ENCODE measurements at places on chromosomes 1 and 21. TPM values are rescaled to one million over a fixed set of nuclear protein-coding genes. Genes with fewer than 3 reads are reported as not detected.

CNIH3 gene
- total RNA-seq = 1.5 TPM

ATP6V1G3 gene
- not detected for total RNA-seq

MAN1C1 gene
- total RNA-seq = 0.88 TPM

DHX9 gene
- total RNA-seq = 247 TPM

ADAM30 gene
- not detected for total RNA-seq

ADAMTS1 gene
- 24.4 TPM for total RNA-seq

GJB5 gene
- total RNA-seq = not detected

OR2L5 gene
- total RNA-seq = not detected

MCOLN2 gene
- 35.5 TPM for total RNA-seq

DNA sequence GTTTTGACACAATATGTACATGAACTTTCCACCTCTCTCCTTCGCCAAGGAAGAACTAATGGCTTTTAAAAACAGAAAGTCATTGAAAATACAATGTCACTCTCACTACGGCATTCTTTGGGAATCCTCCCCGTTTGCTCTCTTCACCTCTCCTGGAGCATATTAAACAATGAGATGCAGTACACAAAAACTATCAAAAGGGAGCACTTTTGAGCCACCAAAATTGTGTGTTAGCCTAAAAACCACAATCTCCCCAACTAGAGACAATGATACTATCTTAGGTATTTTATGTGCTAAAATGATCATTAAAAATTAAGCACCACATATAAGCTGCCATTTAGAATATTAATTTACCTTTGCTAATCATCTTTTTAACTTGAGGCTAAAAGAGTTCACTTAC lies 425.5 kb downstream of the KCTD3 start:
- no peak for DNase-seq

GRCh38 chr1:54274881-54275280 lies 74.9 kb downstream of the MRPL37 start:
- no peak for DNase-seq

- no peak for DNase-seq
Observed at GRCh38 chr1:78176448-78176847, 130.7 kb downstream of the GIPC2 start.

DNA sequence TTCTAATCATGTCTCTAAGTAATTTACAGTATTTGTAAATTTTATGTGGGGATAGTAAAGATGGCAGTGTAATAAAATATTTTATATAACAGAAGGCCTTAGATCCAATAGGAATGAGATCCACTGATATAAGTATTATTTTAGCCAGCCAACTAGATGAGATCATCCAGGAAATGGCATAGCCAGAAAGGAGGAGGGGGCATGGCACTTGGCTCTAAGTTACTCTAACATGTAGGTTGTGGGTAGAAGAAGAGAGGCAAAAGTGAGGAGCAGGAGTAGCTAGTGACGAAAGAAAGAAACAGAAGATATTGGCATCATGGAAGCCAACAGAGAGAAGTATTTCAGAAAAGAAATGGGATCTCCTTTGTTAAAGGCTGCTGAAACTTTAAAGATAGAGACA lies 426.1 kb downstream of the PTPRC start:
- no peak for DNase-seq

DNA sequence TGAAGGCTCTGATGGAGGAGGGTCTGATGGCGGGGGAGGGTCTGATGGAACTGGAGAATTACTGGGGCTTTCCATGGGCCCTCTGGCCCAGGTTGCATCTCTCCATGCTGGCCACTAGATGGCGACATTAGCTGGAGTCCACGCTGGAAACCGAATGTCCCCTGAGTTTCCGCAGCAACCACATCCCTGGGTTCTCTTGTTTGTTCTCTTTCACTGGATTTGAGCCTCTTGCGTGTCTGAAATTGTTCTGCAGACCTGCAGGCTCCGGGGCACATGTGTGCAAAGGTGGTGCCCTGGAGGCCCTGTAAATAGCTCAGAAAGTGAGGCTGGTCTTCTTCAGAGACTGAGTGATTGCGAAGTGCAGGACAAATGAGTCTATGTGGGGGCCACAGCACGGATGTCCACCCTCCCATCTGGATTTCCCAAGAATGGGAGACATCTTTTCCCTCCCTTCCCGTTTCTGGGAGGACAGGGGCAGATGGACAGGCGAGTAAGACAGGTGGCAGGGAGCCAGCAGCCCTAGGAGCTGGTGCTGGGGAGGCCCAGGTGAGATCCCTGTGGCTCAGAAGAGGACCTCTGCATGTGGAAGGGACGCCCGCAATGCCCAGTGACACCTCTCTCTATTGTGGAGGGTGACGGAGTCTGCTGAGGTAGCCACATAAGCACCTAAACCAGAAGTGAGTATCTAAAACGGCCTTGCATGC lies 73.2 kb upstream of the ABCG1 start:
- DNase-seq = peak; percentile 71

GRCh38 chr1:32900956-32901822 lies at the start of gene TMEM54:
Gene TMEM54, minus strand, starts transcription at chr1:32901389. Its CDS starts 151 bp downstream, at chr1:32901238.
- no peak for DNase-seq

GRCh38 chr1:32798191-32798590 lies 19.0 kb downstream of the YARS1 start:
- no peak for DNase-seq

GRCh38 chr1:29967261-29967660 lies 730.9 kb downstream of the PTPRU start:
- DNase-seq = no peak

DNA sequence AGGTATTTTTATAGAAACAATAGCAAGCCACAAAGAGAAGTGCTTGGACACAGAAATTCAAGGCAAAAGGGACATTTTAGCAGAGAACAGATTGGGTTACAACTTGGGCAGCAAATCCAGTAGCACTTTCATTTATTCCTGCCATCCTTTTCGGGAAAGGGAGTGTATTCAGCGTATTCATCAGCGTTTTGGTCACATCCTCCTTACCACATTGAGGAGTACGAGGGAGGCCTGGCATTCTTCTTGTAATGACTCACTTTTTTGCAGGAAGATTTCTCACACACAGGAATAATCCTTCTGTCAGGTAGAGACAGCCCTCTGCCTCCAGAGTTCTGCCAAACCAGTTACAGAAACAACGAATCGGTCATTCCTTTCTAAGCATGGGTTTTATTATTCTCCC lies 18.1 kb upstream of the FAM78B start:
- DNase-seq = no peak

- DNase-seq = no peak
Observed at GRCh38 chr1:31739346-31739745, 24.8 kb downstream of the ADGRB2 start.

DNA sequence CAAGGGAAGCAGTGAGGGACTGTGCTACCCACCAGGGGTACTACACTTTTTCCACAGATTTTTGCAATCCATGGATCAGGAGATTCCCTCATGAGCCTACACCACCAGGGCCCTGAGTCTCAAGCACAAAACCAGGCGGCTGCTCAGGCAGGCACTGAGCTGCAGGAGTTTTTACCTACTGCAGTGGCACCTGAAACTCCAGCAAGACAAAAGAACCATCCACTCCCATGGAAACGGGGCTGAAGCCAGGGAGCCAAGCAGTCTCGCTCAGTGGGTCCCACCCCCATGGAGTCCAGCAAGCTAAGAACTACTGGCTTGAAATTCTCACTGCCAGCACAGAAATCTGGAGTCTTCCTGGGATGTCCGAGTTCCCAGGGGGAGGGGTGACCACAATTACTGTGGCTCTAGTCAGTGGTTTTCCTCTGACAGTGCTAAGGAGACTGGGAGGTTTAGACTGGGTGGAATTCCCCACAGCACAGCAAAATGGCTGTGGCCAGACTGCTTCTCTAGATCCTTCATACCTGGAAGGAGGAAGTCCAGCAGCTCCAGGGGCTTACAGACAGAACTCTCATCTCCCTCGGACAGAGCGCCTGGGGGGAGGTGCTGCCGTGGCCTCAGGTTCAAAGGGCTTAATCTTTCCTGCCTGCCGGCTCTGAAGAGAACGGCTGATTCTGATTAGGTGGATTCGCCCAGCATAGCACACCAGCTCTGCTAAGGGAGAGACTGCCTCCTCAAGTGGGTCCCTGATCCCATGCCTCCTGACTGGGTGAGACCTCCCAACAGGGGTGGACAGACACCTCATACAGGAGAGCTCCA lies 437.8 kb downstream of the LTN1 start:
- no peak for DNase-seq

GRCh38 chr1:180917306-180918065 lies 4.8 kb downstream of the KIAA1614 start:
- peak; percentile 52 for DNase-seq

- DNase-seq = no peak
Observed at GRCh38 chr1:209876078-209876800, 48.5 kb downstream of the UTP25 start.

DNA sequence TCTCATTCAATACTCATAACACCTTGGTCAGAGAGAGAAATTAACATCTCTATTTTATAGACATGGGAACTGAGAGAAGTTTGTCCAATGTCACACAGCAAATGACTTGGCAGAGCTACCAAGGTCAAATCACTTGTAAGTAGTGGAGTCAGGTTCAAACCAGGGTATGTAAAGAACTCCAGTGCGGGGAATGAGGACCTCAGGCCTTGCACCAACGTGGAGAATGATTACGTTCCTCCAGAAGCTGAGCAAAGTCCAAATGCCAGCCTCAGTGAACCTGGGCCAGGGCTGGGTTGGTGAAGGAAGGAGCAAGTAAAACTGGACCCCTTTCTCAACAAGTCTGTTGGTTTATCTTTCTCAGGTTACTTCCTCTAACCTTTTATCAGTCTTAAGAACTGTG lies 1.8 kb upstream of the CSF1 start:
- no peak for DNase-seq

DNA sequence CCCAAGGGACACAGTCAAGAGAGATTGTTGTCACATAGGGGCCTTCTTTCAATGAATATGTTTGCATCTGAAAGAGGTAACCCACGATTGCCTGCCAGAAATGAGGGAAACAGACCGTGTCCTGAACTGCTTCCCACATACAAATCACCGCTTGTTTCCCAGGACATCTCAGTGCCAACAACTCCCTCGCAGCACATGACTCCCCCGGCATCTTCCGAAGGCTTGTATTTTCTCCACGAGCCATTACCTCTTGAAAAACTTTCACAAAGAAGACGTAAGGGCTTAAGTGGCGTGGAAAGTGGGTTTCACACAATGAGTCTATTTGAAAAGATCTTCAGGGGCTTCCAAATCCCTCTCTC lies 31.6 kb upstream of the PDE9A start:
- DNase-seq = no peak

GRCh38 chr1:216434232-216434631 lies 11.0 kb upstream of the USH2A start:
- no peak for DNase-seq

- DNase-seq = no peak
Observed at GRCh38 chr1:168112673-168113305, 23.9 kb downstream of the GPR161 start.

- no peak for DNase-seq
Observed at GRCh38 chr1:42745851-42746250, 5.8 kb upstream of the CLDN19 start.

DNA sequence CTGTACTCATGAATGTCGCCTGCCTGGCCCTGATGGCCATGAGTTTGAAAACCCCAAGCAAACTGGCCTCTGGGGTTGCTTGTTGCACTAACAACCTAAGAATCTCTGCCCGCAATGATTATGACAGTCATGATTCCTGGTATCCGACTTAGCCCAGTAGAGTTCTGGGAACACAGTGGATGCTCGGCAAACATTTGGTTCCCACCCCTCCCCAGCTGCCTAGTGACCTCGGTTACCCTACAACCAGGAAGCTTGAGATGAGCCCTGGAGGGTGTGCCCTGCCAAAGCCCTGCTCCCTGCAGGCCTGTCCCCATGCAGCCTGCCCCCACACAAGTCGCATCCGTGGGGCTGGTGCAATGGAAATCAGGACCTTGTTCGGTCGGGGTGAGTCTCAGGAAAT lies 76.0 kb upstream of the ZBTB40 start:
- DNase-seq = no peak

DNA sequence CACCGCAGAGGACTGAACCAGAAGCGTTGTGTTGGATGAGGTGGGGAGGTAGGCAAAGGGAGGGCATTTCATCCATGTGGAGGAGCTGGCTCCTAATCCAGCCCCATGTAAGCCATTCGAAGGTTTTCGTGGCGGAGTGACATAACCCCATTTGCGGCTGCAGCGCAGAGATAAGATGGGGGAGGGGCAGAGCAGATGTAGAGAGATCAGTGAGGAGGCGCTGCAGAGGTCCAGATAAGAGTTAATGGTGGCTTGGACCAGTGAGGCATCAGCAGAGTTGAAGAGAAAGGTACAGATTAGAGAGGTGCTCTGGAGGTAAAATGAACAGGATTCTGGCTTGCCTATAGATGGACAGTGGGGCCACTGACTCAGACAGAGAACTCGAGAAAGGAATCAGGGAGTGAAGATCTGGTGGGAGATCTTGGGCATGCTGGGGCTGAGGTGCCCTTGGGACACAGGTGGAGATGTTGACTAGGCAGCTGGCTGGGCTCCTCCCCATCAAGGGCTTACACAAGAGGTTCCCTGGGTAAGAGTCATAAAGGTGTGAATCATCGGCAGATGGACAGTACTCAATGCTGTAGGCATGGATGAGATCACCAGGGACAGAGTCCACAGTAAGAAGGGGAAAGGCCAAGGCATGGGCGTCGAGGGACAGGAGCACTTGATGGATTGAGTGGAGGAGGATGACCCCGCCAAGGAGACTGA lies 7.8 kb upstream of the PTPRF start:
- peak; percentile 13 for DNase-seq

GRCh38 chr1:169326956-169327268 lies 40.7 kb downstream of the NME7 start:
- no peak for DNase-seq

- peak; percentile 16 for DNase-seq
Observed at GRCh38 chr1:228367798-228368791, 38.5 kb downstream of the TRIM11 start.

GRCh38 chr1:8121261-8122159 lies 95.4 kb upstream of the ERRFI1 start:
- DNase-seq = no peak

DNA sequence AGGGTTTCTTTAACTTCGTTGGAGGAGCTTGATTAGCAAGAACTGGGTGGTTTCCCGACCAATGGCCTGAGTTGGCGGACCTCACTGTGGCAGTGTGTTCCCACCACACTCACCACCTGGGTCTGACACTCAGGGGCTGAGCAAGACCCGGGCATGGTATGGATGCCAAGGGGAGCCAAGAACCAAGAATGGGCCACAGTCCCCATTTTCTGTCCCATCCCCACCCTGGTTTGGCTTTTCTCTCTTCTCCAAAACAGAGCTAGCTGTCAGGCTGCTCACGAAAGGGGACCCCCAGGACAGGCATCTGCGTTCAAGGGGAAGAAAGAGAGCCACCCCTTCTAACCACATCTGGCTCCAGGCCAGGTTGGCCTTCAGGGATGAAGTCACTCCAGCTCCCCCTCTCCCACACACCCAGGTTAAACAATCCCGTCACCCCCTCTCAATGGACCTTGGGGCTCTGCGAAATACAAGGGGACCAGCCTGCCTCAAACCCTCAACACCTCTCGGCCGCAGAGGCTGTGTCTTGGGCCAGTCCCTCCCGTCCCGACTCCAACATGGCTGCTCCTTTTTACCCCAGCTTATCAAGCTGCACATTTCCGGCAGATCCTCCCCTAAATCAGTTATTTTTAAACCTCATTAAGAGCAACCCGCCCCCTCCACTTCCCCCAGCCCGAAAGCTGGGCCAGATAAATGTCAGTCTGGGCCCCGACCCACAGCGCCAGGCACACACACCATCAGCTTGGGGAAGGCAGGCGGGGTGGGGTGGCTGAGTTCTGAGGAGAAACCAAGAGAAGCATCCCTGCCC lies 3.4 kb downstream of the TAGLN2 start:
- no peak for DNase-seq

- DNase-seq = no peak
Observed at GRCh38 chr1:58841455-58841854, 57.6 kb upstream of the JUN start.

All from natural killer cell treated with Interleukin-12 subunit alpha and Interleukin-12 subunit beta and Interleukin-15 and Interleukin-18, amount 100 ng/mL, for 72 hours (primary cell).